ENCODE measurements at places on chromosomes 2 and 18.

GRCh38 chr2:238728330-238729260, 119.3 kb upstream of the TWIST2 start:
- DNase-seq, result no peak

DNA sequence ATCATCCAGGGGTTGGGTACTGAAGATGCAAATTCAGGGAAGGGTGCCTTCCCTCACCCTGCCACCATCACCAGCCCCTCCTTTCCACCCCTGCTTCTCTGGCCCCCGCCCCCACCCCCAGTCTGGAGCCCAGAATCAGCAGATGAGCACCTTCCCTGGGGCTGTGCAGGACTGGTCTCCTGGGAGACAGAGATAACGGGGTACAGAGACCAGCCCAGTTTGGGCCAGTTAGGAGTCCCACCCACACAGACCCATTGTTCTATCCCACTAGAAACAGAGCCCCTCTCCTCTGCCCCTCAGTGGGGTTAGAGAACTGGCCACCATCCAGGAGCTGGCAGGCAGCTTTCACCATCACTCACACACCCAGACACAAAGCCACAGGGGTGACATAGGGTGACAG, 4.5 kb upstream of the CRYBA2 start:
- DNase-seq, result no peak

DNA sequence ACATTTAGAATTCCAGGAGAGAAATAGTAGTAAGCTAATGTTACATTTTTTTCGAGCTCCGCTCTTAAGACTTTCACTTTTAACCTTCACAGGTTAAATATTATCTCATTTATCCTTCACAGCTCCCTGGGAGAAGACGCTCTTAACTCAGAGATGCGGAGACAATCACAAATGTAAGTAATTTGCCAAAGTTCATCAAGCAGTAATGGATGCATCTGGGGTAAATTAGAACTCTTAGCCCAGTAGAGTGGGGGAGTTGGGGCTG, 168.5 kb downstream of the SPP2 start:
- no peak for DNase-seq

- peak; percentile 53 for DNase-seq
These were observed 8.7 kb upstream of the SERPINB13 start for GRCh38 chr18:63578357-63578958.

- no peak for DNase-seq
These were observed 489.0 kb upstream of the NRP2 start for GRCh38 chr2:205193125-205193835.

- no peak for DNase-seq
These were observed 77.0 kb upstream of the SPOPL start for GRCh38 chr2:138424436-138425140.

GRCh38 chr2:67503066-67503795, 106.1 kb downstream of the ETAA1 start:
- DNase-seq, result peak; percentile 70

- no peak for DNase-seq
These were observed 2.6 kb upstream of the FZD5 start for GRCh38 chr2:207772081-207772843.

GRCh38 chr18:13220361-13220991, 1.9 kb downstream of the LDLRAD4 start:
- DNase-seq, result no peak

DNA sequence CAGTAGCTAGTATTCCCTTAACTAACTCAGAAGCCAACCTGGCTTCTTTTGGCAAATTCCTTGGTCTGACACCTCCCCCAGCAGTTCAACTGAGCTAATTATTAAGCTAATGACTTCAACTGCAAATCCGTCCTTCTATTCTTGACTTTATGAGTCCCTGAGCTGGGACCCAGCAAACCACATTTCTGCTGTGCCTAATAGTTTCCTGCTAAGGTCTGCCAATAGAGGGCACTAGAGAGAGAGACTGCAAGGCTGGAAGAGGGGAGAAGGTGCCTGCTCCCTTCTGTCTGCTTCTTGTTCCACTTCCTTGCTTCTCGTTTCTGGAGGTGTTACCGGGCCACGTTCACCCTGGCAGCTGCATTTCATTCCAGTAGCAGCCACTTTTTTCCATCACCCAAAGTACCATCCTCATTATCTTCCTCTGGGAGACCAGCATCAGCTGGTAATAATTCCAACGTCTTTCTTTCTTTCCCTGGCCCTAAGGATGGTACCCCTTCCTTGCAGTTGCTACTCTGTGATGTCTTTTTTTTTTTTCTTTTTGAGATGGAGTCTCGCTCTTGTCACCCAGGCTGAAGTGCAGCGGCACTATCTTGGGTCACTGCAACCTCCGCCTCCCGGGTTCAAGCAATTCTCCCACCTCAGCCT, 352.0 kb downstream of the TNS1 start:
- DNase-seq, result peak; percentile 58

DNA sequence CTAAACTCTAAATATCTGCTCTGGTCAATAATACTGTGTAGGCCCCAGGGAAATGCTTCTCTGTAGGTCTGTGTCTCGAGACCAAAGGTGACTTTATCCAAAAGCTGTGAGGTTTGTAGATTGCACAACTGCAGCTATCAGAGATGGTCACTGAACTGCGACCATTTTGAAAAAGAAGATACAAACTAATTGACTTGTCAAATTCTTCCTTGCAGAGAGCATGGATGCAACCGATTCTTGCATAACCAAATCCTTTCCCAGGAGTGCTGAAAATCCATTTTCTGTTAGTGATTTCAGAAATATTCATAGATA, 155.8 kb downstream of the SH3BP4 start:
- no peak for DNase-seq

- peak; percentile 95 for DNase-seq
These were observed 111.6 kb downstream of the AGAP1 start for GRCh38 chr2:235605312-235606003.

DNA sequence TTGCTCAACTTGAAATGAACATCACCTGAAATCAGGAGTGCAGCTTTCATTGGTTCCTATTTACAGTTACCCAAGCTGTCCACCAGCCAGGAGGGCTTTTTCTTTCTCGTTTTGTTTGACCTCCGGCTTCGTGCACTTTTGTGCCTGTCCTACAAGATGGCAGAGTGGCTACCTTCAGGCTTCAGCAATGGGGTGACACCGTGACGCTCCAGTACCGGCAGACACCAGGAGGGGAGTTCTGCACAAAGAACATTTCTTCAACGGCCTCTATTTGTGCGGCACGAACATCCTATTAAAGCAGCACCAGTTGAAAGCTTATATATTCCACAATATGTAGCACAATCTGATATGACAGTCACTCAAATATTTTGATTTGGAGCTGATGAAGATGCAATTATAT, 18.3 kb downstream of the RNASEH1 start:
- DNase-seq, result no peak

- DNase-seq, result no peak
These were observed 4.2 kb upstream of the ESCO1 start for GRCh38 chr18:21604671-21605070.

DNA sequence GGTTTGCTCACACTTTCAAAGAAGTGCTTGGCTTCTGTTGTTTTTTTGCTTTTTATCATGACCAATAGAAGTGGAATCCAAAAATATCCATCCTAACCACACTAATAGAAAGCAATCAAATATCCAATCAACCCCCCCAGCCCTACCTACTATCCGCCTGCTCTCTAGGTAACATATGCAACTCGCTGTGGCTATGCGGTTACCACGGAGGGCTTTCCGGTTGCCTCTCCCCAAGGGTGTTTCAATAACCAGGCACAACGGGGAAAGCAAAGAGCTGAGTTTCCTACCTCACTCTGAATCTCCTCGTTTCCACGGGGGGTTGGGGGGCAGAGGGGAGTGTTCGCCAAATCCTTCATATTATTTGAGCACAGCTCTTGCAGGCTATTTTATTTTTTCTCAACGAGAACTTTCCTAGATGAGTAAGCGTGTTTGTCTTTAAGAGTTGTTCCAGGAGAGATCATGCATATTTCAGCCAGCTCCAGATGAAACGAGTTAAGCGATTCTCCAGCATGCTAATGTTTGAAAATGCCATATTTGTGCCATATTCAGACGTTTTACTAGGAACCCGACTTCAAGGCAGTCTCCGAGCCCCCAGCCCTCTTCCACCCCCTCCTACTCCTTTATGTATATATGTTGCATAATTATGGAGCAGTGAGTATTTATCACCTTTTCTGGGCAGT, 30.3 kb downstream of the PAX3 start:
- no peak for DNase-seq

DNA sequence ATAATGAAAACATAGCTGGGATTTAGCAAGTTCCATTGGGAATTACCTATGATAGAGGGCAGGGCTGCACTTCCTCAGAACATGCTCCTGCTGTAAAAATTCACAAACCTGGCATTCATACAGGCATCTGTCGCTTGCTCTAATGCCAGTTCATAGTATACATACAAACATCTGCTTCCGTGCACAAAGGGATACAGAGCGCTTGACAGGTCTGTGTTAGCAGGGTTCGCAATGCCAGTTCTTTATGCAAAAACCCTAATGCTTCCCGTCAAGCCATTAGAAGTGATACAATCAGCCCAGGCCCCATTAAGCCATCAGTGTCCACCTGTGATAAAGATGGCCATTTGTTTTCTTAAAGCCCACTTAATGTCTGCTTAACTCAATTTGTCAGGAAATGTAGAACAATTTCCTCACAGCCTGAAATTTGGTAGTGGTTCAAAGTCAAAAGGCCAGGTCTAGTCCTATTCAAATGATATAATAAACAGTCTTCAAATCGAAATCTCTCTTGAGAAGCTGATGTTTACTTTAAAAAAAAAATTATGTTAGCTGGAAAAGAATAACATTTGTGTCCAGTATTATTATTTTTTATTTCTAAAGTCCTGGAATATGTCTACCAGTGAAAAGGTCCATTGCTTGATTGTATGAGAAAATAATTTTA, 556.3 kb downstream of the ARHGAP15 start:
- DNase-seq, result no peak

- no peak for DNase-seq
These were observed 184.7 kb downstream of the GFPT1 start for GRCh38 chr2:69202327-69202726.

GRCh38 chr2:82913566-82913965, 1545.5 kb downstream of the SUCLG1 start:
- no peak for DNase-seq

- DNase-seq, result no peak
These were observed 49.6 kb downstream of the ATP9B start for GRCh38 chr18:79118797-79119196.

DNA sequence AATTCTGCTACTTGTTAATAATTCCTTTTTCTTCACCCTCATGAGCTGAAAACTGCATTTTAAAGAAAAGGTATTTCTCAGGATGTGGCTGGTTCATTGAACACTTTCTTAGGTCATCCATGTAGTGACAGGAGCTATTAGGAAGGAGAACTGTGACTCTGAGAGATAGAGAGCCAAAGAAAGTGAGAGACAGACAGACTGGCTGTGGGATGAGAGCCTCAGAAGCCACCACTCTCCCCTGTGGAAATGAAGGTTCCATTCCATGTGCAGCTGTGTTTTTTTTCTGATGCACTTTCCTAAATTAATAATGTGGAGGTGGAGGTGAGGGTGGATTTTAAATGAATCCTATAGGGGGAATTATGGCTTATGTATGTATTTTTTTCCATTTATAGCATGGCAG, 113.3 kb downstream of the FAM210A start:
- no peak for DNase-seq

DNA sequence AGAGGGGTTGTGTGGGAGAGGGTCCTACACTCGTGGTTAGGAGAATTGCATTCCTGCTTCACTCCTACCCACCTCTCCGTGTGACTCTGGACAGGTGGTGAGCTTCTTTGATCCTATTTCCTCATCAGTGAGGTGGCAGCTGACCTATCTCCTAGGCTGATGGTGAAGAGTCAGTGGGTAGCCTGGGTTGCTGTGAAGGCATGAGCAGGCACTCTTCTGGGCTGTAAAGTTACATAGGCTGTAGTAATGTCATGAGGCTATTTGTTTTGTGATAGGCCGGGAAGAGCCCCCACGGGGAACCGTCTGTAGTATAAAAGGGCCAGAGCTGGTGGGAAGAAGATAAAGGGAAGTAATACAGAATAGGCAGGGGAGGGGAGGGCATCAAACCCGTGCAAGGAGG, 83.8 kb downstream of the TMEM247 start:
- no peak for DNase-seq

DNA sequence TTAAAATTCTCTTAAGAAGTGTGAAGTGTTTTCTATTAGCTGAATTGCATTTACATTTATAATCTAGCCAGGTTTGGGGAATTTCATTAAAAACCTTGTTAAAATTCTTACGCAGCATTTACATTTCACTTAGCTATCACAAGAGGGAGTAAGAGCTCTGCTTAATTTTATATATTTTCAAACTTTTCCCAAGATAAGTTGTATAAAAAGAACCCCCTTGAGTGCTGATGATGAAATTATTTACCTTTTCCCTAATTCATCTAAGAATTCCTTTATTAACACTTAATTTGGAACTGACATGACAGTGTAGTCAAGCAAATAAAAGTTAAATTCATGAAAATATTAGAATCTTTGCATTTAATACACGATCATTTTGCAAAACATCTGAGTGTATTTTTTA, 54.2 kb upstream of the ZSWIM2 start:
- DNase-seq, result no peak

- no peak for DNase-seq
These were observed 49.6 kb upstream of the KLF7 start for GRCh38 chr2:207215308-207215707.

GRCh38 chr2:9060819-9061218, 57.3 kb upstream of the MBOAT2 start:
- no peak for DNase-seq

GRCh38 chr2:193428336-193428818, 1233.6 kb upstream of the TMEFF2 start:
- DNase-seq, result no peak

GRCh38 chr2:64595397-64596176, 58.1 kb downstream of the SERTAD2 start:
- no peak for DNase-seq

DNA sequence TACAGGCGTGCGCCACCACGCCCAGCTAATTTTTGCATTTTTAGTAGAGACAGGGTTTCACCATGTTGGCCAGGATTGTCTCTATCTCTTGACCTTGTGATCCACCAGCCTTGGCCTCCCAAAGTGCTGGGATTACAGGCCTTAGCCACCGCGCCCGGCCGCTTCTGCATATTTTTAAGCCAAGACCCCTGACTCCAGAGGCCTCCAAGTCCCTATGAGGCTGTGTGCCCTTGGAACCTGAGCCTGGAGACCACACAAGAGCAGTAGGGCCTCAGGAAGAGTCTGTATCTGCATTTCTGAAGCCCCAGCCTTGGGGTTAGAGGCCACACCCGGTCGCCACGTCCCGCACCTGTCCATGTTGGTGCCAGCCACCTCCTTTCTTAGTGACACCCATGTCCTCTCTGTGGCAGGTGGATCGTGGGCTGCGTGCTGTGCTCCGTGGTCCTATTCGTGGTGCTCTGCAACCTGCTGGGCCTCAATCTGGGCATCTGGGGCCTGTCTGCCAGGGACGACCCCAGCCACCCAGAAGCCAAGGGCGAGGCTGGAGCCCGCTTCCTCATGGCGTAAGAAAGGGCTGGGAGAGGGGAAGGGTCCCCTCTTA, 5.3 kb downstream of the PROM2 start:
- DNase-seq, result no peak
